Temporal lobe (tissue), 4 donors: ENCODE measurements at places on chromosomes 1 and 21. TPM values are rescaled to one million over a fixed set of nuclear protein-coding genes. Genes with fewer than 3 reads are reported as not detected.

RHCE gene
- 0.25 TPM for total RNA-seq

PIGR gene
- total RNA-seq: under 0.01 TPM

PLCH2 gene
- total RNA-seq: 9.1 TPM

MASP2 gene
- total RNA-seq: not detected

NBPF26 gene
- total RNA-seq: 13.3 TPM

CDCA8 gene
- total RNA-seq: 1.2 TPM

WDR47 gene
- 211 TPM for total RNA-seq

OR2L5 gene
- total RNA-seq: 0.25 TPM

KRTAP11-1 gene
- not detected for total RNA-seq

CD1D gene
- total RNA-seq: 0.74 TPM

AGT gene
- 6.4 TPM for total RNA-seq
